GM23338 (cell line): ENCODE measurements at places on chromosomes 6 and 20.

GRCh38 chr6:26534681-26535465 is 3.3 kb upstream of the HMGN4 start:
- peak; percentile 39 for DNase-seq

GRCh38 chr20:10402938-10403608 is 30.9 kb downstream of the MKKS start:
- DNase-seq: no peak

DNA sequence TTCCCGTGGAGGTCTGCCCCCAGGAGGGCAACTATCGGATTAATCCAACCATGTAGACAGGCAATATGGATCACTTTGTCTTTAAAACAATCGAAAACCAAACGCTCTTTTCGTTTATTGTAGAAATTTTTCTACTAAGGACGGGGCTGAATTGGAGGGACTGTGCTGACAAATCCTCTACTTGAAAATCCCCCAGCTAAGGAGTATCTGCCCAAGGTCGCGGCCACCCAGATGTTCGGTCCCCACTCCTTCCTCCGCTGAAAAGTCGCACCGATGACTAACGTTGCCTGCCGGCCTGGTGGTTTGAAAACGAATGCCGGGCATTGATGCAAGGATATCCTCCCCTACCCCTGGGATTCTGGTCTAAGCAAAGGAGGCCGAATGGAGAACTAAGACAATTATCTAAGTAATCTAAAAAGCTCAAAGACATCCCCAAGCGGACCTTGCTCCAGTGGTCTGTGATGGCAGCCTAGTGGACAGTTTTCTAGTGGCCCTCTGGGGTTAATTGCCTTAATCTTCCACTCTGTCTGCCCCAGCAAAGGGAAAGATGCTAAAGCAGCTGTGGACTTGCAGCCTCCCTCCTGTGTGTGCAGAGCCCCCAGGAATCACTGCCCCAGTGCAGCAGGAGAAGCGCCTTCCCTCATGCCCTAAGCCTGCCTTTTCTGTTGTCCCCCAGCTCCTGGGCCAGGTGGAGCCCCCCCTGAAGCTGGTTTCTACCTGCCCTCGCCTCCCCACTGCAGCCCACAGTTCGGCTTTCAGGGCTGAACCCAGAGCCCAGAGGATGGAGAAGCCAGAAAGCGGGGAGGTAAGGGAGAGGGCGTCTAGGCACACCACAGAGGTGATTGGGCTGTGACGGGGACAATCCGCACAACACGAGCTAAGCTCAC is 3.6 kb upstream of the FOXC1 start:
- DNase-seq: peak; percentile 43

GRCh38 chr6:45822246-45822812 is 193.3 kb downstream of the CLIC5 start:
- DNase-seq: no peak

- no peak for DNase-seq
Measured at GRCh38 chr6:17448165-17448564, 54.8 kb downstream of the CAP2 start.

- DNase-seq: no peak
Measured at GRCh38 chr6:13203145-13203544, 125.2 kb downstream of the TBC1D7 start.

DNA sequence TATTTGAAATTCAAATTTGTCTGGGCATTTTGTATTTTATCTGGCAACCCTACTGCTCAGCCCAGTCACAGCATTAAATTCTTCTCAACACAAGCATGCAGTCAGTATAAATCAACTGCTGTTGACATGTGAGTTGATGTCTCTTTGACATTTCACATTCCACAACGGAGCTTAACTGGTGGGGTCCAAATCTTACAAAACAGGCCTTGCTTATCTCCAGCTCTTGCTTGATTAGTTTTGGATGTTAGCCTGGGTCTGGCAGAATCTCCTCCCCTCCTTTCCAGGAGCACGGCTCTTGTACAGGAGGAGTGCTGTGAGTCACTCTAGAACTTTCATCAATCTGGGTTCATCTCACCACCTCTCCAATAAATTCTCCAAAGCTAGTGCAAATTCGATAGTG is 80.8 kb upstream of the PHACTR1 start:
- no peak for DNase-seq

DNA sequence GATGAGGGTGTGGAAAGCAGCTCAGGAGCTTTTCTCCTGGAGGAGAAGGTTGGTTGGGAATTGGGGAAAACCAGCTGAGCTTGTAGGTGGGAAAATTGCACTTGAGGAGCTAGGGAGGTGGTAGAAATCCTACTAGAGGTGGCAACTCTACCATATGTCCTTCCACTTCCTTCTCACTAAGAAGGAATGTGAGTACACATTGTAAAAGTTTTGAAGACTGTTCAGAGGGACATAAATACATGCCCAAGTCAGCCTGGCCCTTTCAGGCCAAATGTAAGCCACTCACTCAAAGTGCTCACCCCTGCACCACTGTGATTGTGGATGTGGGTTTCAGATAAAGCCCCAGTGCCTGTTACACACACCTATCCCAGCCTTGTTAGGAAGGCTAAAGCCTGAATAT is 290.5 kb upstream of the PLCB4 start:
- no peak for DNase-seq

DNA sequence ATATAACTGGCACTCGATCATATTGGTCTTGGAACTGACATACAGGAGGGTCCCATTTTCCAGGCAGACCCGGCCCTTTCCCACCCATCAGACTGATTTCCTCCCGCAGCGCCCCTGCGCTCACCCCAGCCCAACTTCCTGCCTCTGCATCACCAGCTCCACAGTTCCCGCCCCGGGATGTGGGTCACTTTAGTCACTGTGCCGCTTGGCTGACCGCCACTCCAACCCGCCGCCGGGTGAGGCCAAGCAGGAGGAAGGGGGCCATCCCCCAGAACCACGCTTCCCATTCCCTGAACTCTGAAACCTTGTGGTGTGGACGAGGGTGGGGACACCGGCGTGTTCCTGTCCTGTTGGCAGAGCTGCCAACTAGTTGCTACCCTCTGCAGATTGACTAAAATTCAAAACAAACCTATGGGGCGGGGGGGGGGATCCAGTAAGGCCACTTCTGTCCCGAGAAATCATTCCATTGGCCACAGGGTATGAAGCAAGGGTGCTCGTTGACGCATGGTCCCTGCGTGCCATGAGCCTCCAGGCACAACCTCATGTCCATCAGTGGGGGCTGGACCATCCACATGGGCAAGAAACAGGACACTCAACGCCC is 12.3 kb downstream of the TGM2 start:
- DNase-seq: peak; percentile 31

DNA sequence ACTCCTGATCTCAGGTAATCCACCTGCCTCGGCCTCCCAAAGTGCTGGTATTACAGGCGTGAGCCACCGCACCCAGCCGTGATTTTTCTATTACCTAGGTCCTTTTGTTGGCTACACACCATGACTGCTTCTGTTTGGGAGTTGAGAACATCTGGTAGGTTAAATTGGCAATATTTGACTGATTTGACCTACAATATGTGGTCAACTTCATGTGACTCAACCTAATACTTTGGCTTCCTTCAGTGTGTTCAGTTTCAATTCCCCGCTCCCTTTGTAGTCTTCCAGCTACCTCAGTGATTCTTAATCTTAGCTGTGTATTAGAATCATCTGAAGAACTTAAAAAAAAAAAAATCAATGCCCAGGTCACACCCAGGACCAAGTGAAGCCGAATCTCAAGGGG is 47.4 kb downstream of the MYB start:
- DNase-seq: no peak

DNA sequence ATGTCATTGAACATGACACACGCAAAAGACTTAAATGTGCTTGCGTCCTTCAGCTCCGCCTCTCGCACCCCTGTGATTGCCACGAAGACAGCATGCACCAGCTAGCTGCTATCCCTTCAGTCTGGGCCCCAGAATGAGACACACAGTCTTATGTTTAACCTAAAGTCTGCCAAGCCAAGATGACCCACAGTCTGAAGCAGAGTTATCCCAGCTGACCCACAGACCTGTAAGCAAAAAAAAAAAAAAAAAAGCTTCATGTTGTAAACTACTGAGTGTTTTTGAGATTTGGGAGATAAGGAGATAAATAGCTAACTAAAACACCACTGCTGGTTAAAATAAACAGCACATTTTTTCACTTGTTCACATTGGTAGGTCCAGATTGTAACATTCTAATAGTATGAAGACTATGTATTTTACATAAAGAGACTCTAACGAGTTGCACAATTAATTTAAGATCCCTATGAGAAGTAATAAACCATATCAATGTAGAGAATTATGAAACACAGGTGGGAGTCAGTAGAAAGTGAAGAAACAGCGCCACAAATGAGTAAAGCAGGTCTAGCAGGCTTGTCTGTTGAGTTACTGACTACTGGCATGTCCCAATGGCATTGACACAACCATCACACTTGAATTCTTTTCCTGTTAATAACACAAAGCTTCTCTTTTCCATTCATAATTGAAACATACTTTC is 47.4 kb upstream of the CCDC28A start:
- DNase-seq: no peak

DNA sequence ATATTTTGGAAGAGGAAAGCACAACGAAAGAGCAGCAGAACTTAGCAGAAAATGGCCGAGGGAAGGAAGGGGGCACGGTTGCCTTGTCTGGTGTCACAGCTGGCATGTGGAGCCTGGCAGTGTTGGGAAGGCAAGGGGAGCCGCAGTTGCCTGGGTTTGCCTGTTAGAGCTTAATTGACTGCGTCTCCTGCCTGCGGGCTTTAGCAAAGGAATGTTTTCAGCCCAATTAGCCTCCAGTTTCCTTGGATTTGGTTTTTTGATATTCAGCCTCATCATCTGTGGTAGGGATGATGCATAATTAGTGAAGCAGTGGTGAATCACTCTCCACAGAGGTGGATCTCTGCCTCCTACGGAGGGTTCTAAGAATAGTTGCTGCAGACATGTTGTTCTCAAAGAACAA is 832.6 kb downstream of the QKI start:
- DNase-seq: no peak

GRCh38 chr20:45545754-45546453 is 1.3 kb downstream of the EPPIN start:
- peak; percentile 82 for DNase-seq

- DNase-seq: no peak
Measured at GRCh38 chr20:15942130-15942529, 631.1 kb downstream of the KIF16B start.

DNA sequence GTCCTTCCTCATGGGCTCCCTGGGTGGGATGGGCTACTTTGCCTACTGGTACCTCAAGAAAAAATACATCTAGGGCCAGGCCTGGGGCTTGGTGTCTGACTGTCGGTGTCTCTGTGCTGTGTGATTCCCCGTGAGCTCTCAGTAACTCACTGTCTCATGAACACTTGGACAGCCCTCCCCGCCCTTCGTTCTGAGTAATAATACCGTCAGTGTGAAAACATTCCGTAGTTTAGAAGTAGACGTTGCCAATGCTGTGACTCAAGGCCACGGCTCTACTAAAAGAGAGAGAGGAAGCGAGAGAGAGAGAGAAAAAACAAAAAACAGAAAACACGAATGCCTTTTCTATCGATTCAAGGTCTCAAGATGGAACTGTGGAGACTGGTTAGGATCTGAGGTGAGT is 31.8 kb downstream of the FITM2 start:
- DNase-seq: no peak

- no peak for DNase-seq
Measured at GRCh38 chr6:138035070-138035469, 72.1 kb downstream of the PERP start.
